ENCODE measurements at places on chromosomes 2 and 18. TPM values are rescaled to one million over a fixed set of nuclear protein-coding genes. Genes with fewer than 3 reads are reported as not detected.

GRCh38 chr2:64837116-64837731 lies 152.0 kb upstream of the SLC1A4 start:
- H3K27ac ChIP-seq: no peak overlapping the region
- no peaks in the 10 kb centered on the region for H3K27me3 ChIP-seq
- no peaks in the 10 kb centered on the region for H3K36me3 ChIP-seq

GRCh38 chr2:236711440-236711839 lies 141.8 kb downstream of the ACKR3 start:
- no peak overlapping the region for H3K4me3 ChIP-seq
- no peak overlapping the region for H3K27ac ChIP-seq
- H3K27me3 ChIP-seq: no peaks in the 10 kb centered on the region
- H3K4me1 ChIP-seq: no peaks in the 10 kb centered on the region

GRCh38 chr2:25197336-25198208 lies 29.2 kb upstream of the POMC start:
- no peak overlapping the region for H3K4me3 ChIP-seq
- no peaks in the 10 kb centered on the region for H3K36me3 ChIP-seq
- no peak for DNase-seq
- no peak overlapping the region for H3K27ac ChIP-seq
- no peaks in the 10 kb centered on the region for H3K4me1 ChIP-seq
- no peaks in the 10 kb centered on the region for H3K27me3 ChIP-seq

GRCh38 chr2:106288873-106289272 lies 94.8 kb upstream of the UXS1 start:
- H3K27ac ChIP-seq: no peak overlapping the region
- no peak overlapping the region for H3K4me3 ChIP-seq
- no peak for DNase-seq
- H3K27me3 ChIP-seq: peaks cover 1% of the 10 kb centered on the region

The CRYBA2 gene
- not detected for total RNA-seq

DNA sequence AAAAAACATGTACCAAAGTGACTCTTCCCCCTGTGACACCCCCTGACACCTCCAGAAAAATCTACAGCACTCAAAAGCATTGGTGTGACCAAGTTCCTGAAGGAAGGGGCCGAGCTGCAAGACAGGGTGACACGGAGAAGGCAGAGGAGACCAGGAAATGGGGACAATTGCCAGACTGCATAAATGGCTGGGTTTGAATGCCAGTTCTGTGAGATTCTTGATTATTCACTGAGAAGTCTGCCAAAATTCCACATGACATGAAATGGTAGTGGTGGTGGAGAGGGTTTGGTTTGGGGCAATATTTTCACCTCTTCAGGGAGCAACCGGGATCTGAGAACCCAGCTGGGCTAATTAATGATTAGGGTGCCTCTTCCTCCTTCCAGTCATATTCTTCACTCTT lies 178.5 kb downstream of the ARL4C start:
- H3K27ac ChIP-seq: no peak overlapping the region
- H3K36me3 ChIP-seq: no peaks in the 10 kb centered on the region

The MLPH gene
- 3.4 TPM for total RNA-seq

- DNase-seq: no peak
- no peaks in the 10 kb centered on the region for H3K27me3 ChIP-seq
Measured at GRCh38 chr2:163264341-163264740, 425.8 kb upstream of the KCNH7 start.

DNA sequence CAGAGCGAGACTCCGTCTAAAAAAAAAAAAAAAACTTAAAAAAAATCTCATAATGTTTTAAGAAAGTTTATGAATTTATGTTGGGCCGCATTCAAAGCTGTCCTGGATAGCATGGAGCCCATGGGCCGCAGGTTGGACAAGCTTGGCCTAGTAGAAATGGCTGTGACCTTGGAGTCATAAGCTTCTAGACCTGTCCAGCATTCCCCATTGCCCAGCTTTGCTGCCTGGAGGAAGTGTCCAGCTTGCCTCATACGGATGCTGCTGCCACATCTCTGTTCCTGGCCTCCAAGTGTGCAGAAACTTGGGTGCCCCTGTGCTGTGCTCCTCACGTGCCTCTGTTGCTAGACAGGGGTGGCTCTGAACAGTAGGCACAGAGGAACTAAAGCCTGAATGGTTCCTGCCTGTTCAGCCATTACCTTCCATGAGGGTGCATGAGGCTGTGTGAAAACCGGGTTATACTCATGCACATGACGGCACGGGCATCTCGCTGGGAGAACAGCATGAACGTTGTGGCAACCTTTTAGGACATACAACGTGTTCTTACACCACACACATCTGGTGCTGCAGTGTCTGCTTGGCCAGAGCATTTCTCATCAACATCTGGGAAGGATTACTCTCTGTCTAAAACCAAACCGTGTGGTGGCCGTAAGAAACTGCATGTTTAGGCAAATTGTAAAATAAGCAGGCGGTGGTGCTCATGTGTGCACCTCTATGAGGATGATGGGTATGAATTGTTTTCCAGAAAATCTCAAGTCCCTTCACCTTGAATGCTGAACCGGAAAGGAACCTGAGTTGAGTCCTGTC lies 38.2 kb downstream of the FHOD3 start:
- H3K4me3 ChIP-seq: no peak overlapping the region
- H3K4me1 ChIP-seq: no peaks in the 10 kb centered on the region
- H3K36me3 ChIP-seq: no peaks in the 10 kb centered on the region
- H3K27me3 ChIP-seq: no peaks in the 10 kb centered on the region

- DNase-seq: peak; percentile 52
- H3K4me1 ChIP-seq: no peaks in the 10 kb centered on the region
- H3K27me3 ChIP-seq: no peaks in the 10 kb centered on the region
- no peak overlapping the region for H3K4me3 ChIP-seq
Measured at GRCh38 chr2:3280197-3280596, 97.4 kb downstream of the EIPR1 start.

DNA sequence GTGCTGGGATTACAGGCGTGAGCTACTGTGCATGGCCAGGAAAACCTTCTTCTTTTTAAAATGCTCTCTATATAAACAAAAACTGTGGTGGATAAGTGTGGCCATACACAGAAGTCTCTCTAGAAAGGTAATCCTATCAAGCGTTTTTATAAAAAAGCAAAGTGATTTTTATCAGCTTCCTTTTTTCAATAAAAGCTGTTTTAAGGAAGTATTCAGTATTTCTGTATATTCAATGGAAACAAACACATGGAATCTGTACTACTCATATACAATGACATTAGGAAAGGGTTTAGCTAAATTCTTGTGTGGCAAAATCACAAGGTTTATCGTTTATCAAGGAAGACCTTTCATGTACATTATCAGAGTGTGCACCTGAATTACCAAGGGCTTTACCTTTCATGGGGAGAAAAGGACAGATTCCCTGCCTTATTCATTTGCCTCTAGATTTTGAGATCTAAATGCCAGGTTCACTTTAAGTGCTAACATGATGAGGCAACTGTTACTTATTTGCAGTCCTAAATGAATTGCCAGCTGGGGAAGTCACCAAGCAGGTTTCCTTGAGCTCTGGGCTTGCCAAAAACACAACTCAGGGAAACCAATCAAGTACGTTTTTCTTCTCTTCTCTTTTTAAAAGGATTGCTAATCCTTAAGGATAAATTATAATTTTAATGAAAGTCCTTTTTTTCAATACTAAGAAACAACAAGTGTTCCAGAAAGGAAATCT lies 70.8 kb downstream of the RTN4 start:
- no peaks in the 10 kb centered on the region for H3K27me3 ChIP-seq
- no peak overlapping the region for H3K27ac ChIP-seq
- H3K4me3 ChIP-seq: no peak overlapping the region
- peaks cover 15% of the 10 kb centered on the region for H3K4me1 ChIP-seq

- no peaks in the 10 kb centered on the region for H3K4me1 ChIP-seq
- H3K27ac ChIP-seq: no peak overlapping the region
- no peak for DNase-seq
- no peak overlapping the region for H3K4me3 ChIP-seq
- H3K36me3 ChIP-seq: no peaks in the 10 kb centered on the region
- no peaks in the 10 kb centered on the region for H3K27me3 ChIP-seq
Measured at GRCh38 chr2:316381-316780, 28.5 kb upstream of the ALKAL2 start.

DNA sequence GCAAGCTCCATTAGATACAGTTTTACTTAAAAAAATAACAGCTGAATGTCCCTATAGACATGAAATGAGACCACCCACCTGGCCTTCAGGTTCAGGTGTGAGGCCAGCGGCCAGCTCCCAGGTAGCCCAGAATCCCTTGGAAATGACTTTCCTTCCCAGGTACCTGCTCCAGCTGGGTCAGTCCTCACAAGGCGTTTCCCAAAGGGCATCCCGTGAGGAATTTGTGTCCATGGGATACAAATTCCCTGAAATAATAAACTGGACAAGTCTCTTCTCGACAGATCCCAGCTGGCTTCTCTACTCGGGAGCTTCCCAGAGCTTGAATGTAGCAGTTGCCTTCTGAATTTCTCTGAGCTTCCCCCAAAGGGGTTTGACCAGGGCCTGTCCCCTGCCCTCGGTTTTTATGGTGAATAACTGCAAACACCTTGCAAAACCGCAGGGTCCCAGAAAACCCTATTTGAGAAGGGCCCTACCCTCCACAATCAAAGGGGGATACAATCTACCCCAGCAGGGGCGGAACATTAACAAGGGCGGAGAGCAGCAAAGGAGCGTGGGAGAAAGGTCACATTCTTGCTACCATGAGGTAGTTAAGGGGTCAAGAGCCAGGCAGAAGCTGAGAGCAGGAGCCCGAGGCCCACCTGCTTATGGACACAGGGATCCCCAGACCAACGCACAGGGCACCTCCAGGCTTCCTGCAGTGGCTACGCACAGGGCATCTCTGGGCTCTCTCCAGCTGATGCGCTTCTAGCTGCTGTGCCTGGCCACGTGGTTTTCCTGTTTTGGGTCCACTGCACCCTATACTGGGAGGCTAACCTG lies 107.7 kb downstream of the HDAC4 start:
- no peaks in the 10 kb centered on the region for H3K27me3 ChIP-seq
- DNase-seq: no peak
- H3K27ac ChIP-seq: no peak overlapping the region
- H3K36me3 ChIP-seq: no peaks in the 10 kb centered on the region
- no peak overlapping the region for H3K4me3 ChIP-seq

The ZBTB7C gene
- 22.4 TPM for total RNA-seq

DNA sequence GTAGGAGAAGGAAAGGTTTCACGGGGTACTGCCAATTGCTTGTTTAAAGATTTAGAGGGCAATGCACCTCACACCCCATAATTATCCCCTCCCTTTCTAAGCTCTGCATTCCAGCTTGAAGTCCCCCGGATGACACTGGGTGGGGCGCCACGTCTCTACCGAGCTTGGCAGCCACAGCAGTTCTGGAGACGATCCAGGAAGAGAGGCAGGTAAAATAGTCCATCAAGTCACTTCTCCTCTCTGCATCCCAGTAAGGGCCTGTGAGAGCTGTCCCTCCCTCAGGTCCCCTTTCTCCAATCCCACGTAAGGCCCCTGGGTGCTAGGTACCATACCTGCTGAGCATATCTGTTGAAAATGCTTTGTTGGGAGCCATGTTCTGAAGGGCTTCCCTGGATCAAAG lies 65.7 kb downstream of the CAPN13 start:
- H3K4me3 ChIP-seq: no peak overlapping the region
- no peak for DNase-seq
- H3K27ac ChIP-seq: no peak overlapping the region
- H3K4me1 ChIP-seq: no peaks in the 10 kb centered on the region

DNA sequence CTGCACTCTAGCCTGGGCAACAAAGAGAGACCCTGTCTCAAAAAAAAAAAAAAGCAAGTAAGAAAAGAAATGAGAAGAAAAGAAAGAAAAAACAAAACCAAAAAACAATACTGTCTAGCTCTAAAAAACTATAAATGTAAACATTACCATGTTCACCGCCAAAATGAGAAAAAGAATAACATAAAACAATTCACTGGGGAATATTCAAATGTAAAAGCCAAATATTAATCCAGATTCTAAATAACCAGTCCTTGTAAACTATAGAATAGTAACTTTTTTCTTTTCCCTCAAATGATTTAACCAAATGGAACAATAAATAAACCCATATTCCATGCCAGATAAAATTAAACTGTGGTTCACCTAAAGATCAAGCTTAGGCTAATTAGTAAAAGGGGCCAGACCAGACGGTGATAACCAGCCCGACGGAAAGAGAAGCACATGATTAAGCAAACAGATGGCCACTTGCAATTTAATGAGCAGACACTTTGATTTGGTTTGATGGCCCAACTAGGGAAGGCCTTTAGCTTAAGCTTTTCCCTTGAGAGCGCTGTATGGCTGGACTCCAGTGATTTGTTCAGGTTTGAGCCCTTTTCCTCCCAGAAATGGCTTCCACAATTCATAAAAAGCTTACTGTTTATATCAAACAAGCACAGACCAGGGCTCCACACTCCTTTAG lies 39.4 kb upstream of the ZNF397 start:
- no peak for DNase-seq
- H3K36me3 ChIP-seq: no peaks in the 10 kb centered on the region
- H3K4me3 ChIP-seq: no peak overlapping the region
- H3K27me3 ChIP-seq: no peaks in the 10 kb centered on the region
- no peak overlapping the region for H3K27ac ChIP-seq

DNA sequence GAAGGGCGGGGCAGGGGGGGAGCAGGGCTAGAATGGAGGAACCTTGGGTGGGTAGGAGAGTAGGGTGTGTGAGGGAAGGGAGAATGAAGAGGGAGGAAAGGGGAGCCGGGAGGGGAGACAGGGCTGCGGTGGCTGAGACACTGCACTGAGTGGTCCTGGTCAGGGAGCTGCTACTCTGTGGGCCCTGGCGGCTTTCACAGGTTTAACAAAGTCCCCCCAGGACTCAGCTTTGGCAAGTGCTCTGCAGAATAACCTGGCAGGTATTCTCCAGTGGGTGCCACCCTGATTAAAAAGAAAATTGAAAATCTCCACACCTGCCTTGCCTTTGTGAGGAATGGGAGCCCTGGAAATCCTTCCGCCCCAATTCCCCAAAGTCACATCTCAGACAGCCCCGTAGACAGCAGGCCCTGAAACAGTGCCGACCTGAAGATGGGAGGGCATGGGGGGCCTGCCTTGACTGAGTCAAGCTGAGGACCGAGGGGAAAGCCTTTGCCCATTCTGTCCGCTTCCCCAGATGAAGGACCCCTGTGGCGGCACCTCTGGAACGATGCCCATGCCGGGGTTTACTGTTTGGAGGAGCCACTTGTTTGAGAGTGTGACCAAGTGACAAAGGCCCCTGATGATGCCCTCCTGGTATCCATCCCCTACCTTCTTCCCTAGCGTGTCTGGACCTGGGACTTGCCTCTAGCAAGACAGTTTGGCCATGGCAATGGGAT lies 43.6 kb upstream of the OTOS start:
- no peaks in the 10 kb centered on the region for H3K27me3 ChIP-seq
- H3K4me3 ChIP-seq: no peak overlapping the region
- H3K36me3 ChIP-seq: no peaks in the 10 kb centered on the region
- no peak overlapping the region for H3K27ac ChIP-seq
- DNase-seq: peak; percentile 36
- H3K4me1 ChIP-seq: no peaks in the 10 kb centered on the region

The RGPD6 gene
- total RNA-seq: 42.8 TPM

The CNOT11 gene
- 25.0 TPM for total RNA-seq
